Mucosa of descending colon (tissue), 3 donors: ENCODE measurements at places on chromosomes 6 and 20. TPM values are rescaled to one million over a fixed set of nuclear protein-coding genes. Genes with fewer than 3 reads are reported as not detected.

FAM229B gene
- 0.93 TPM for total RNA-seq

FNDC11 gene
- not detected for total RNA-seq

ADGB gene
- total RNA-seq: 0.70 TPM

ACOT8 gene
- 31.1 TPM for total RNA-seq

BPIFB2 gene
- total RNA-seq: not detected

CCN6 gene
- not detected for total RNA-seq

ZSCAN9 gene
- total RNA-seq: 14.9 TPM

PRDM13 gene
- not detected for total RNA-seq

APOM gene
- total RNA-seq: 2.2 TPM

MLIP gene
- total RNA-seq: 1.9 TPM
